Tongue (tissue), 3 donors: ENCODE measurements at places on chromosomes 5 and 9.
A peak's percentile ranks its signal among the peaks of the same experiment; 100 is the strongest.

DNA sequence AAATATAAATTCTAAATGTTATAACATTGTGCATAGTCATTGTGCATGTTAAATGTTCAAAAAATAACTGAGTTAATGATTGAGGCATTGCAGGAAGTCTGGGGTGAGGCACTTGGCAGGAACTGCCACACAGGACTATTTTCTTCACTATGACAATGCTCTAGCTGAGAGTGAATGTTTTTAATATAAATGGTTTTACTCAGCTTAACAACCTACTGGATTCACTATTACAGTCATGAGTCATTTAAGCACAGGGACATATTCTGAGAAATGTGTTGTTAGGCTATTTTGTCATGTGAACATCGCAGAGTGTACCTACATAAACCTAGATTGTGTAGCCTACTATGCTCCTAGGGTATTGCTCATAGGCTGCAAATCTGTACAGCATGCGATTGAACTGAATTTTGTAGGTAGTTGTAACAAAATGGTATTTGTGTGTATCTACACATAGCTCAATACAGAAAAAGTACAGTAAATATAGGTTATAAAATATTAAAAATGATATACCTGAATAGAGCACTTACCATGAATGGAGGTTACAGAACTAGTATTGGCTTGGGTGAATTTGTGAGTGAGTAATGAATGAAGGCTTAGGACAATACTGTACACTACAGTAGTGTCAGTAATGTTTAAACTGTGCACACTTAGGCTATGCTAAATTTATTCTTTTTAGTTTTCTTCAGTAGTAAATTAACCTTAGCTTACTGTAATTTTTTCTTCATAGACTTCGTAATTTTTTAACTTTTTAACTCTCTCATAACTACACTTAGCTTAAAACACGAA is 346.1 kb upstream of the PTGER4 start:
- DNase-seq, result no peak

DNA sequence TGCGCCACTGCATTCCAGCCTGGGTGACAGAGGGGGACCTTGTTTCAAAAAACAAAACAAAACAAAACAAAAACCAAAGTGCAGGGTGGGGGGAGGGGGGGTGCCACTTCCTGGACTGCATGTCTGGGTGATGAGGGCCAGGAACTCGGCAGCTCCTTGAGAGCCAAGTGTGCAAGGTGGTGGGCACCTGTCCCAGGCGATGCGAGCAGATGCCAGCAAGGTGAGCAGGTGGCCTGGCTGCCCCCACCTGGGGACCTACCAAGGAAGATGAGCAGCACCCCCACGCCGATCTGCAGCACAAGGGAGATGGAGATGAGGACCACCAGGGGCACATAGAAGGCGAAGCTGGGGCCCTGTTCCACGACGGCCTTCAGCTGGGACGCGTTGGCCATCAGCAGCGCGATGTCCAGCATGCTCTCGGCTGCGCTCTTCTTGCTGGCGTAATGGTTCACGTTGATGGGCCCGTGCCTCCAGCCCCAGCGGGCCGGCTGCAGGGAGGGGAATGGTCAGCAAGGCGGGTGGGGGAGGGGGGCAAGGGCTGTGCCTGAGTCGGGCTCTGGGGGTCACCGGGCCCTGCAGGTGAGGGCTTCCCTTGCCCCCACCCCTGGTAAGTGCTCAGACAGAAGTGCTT is 7.8 kb downstream of the NINJ1 start:
- DNase-seq, result no peak

GRCh38 chr5:80912479-80912878 is 47.7 kb upstream of the RASGRF2 start:
- no peak for DNase-seq

GRCh38 chr9:110109333-110110092 is 98.4 kb downstream of the C9orf152 start:
- DNase-seq, result peak; percentile 60

GRCh38 chr5:101608322-101608721 is 687.8 kb downstream of the SLCO4C1 start:
- DNase-seq, result no peak

GRCh38 chr5:131999441-132000240 is 11.8 kb downstream of the ACSL6 start:
- no peak for DNase-seq

DNA sequence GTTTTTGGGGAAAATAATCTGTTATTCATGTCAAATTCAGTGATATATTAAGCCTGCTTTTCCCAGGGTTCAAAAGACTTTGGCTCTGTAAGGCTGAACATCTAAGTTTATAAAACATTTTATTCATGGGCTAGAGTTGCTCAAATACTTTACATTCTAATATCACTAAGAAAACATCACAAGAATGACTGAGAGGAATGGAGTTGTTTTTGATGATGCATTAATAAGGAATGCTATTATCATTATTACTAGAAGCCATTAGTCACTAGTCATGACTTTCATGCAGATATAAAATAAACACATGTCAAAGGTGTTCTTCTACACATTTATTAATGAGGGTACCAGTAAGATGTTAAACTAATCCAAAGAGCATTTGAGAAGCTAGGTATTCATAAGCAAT is 185.5 kb upstream of the KCNN2 start:
- no peak for DNase-seq

DNA sequence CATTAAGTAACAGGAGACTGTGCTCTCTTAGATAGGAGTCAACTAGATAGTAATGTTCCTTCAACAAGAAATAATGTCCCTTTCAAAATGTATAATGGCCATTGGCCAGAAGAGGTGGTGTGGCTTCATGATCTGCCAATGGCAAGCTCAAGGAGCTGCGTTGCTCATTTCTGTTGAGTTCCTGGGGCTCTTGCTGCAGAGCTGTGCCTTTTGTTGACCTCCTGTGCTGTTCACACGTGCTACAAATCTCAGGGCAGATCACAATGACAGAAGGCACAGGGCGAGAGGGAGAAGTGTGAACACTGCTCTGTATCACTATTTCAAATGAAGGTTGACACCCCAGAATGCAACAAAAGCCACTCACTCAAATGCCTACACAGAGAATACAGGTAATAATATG is 16.0 kb upstream of the TBC1D2 start:
- DNase-seq, result no peak

DNA sequence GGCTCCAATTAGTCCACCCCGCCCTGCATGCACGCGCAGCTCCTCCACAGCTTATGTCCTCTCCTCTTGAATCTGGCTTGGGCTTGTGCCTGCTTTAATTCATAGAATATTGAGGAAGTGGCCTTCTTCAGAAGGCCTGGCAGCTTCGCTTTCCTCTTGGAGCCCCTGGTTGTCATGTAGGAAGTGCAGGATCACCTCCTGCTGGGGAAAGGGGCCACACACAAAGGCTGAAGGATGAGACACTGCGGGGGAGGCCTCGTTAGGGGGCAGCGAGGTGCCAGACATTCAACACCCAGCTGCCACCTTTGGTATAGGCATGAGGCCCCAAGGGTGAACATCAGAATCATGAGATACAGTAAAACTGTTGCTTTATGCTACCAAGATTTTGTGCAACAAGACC is 2.7 kb upstream of the CNOT6 start:
- no peak for DNase-seq

DNA sequence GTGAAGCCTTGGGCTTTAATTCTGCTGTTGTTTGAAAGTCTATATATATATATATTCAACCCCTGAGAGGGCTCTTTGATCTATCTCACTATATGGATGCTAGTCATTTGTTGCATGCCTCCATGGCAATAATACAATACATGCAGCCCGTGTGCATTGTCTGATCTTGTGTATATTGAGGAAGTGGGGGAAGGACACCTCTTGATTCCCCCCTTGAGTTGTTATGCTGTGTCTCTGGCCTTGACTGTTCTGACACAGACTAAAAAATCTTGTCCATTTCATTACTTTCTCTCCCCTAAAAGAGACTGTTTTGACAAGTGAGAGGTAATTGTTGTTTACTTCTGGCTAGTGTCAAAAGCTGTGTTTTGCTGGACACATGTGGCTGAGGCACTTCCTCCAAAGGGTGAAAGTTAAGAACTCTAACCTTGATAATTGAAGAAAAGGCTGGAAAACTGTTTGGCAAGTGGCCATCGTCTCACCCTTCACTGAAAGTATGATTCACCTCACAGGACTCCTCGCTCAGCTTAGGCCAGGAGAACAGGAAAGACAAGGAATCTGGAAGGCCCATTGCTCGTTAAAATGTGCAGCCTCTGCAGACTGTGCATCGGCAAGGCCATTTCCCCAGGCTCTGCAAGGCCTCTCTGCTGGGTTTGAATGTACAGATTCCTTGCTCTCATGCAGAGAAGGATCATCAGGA is 304.0 kb downstream of the PRELID2 start:
- DNase-seq, result peak; percentile 67

- DNase-seq, result peak; percentile 56
Observed at GRCh38 chr5:81852291-81853029, 101.6 kb upstream of the SSBP2 start.

DNA sequence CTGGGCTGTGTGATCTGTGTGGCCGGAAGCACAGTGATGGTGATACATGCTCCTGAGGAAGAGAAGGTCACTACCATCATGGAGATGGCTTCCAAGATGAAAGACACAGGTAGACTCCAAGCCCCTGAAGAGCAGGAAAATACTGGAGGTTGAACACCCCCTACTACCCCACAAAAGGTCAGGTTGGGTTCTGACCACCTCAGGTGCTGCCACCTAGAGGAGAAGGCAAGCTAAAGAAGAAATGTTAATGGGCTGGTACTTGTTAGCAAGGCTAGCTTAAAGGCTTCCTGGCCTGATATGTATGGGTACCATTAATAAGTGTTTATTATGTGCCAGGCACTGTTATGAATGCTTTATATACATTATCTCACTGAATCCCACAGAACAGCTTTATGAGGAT is 11.7 kb downstream of the NIPAL4 start:
- no peak for DNase-seq

- no peak for DNase-seq
Observed at GRCh38 chr5:174084691-174085154, 39.2 kb downstream of the NSG2 start.

- DNase-seq, result no peak
Observed at GRCh38 chr5:141825791-141826560, 52.2 kb downstream of the PCDH1 start.

DNA sequence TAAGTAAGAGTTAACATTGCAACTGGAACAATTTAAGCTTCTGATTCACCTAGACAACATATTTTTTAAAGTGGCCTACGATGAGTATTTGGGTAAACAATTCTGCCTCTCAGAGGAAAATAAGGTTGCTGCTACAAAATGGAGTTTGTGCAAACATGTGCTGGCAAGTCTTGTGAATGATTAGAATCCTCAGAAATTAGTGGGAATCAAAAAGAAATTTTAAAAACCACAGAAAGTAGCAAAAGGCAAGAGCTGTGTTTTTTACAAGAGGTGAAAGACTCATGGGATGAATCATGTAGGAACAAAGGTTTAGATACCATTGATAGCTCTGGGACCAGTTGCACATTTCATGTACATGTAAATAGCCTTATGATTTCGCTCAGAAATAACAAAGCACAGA is 561.6 kb downstream of the TAF11L14 start:
- DNase-seq, result no peak

GRCh38 chr5:170643591-170643990 is 139.8 kb downstream of the KCNIP1 start:
- DNase-seq, result no peak

DNA sequence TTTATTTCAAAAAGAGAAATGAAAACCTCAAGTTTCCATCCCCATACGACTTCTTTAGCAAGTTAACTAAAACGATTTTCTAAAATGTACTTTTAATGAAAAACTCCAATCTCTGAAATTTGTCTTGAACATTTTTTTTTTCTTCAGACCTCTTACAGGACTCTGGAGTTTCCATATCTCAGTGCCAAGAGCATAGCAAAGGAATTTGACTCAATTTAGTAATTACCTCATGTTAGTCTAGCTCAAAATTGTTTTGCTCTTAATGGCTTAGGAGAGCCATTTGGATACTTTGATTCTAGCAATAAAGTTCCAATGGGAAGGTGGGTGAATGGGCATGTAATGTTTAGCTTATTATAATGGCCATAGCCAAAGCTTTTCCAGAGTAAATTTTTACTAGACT is 26.0 kb upstream of the SPATA31D4 start:
- peak; percentile 59 for DNase-seq

GRCh38 chr9:5425006-5425628 is 12.6 kb downstream of the PLGRKT start:
- DNase-seq, result no peak

DNA sequence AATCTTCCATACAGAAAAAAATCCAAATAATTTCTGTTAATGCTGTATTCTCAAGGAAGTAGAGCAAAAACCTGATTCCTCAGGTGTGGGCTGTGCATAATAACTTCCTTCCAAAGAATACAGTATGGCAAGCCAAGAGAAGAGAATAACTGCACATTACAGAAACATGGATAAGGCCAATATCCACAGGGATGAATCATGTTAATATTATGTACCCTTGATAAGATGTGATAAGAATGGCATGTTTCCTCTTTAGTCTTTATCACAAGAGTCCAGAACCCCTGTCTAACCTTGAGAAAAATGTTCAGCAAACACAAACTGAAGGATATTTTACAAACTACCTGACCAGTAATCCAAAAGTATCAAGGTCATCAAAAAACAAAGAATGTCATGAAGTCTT is 795.8 kb downstream of the SEMA5A start:
- DNase-seq, result no peak

DNA sequence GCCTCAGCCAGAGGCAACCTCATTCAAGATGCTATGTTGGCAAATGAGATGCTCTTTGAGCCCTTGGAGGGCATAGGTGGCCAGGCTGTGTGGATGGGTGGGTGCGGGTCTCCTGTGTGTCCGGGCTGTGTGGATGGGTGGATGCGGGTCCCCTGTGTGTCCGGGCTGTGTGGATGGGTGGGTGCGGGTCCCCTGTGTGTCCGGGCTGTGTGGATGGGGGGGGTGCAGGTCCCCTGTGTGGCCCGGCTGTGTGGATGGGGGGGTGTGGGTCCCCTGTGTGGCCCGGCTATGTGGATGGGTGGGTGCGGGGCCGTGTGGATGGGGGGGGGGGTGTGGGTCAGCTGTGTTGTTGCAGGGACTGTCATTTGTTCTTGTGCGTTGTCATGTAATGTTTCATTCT is 136.6 kb upstream of the COL5A1 start:
- no peak for DNase-seq

- DNase-seq, result no peak
Observed at GRCh38 chr9:114107286-114108001, 8.4 kb upstream of the KIF12 start.

DNA sequence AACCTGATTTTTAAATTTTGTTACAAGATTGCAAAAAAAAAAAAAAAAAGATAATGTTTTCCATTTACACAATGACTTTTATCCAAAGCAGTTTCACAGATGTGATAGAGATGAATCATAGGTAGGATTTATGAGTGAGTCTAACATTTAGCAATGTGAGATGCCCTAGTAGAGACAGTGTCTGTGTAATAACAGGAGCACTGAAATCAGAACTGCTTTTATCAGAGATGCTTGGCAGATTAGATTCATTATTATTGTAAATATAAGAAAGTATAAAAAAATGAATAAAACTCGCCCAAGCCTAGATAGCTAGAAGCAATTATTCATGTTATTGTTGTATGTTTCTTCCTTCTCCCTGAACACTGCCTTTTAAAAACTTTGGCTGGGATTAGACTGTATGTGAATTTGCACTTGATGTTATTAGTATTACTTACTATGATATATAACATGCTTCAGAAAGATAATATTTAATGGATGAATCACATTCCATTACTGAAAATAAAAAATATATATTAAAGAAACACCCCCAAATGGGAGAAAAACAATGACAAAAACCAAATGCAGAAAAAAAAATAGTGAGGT is 567.3 kb upstream of the KLF4 start:
- DNase-seq, result no peak
